ENCODE measurements at places on chromosomes 2 and 18.

GRCh38 chr18:79961527-79962291 is 2.7 kb upstream of the HSBP1L1 start:
- peak; percentile 42 for DNase-seq

- DNase-seq: no peak
Measured at GRCh38 chr18:47615043-47615442, 315.4 kb downstream of the SMAD2 start.

DNA sequence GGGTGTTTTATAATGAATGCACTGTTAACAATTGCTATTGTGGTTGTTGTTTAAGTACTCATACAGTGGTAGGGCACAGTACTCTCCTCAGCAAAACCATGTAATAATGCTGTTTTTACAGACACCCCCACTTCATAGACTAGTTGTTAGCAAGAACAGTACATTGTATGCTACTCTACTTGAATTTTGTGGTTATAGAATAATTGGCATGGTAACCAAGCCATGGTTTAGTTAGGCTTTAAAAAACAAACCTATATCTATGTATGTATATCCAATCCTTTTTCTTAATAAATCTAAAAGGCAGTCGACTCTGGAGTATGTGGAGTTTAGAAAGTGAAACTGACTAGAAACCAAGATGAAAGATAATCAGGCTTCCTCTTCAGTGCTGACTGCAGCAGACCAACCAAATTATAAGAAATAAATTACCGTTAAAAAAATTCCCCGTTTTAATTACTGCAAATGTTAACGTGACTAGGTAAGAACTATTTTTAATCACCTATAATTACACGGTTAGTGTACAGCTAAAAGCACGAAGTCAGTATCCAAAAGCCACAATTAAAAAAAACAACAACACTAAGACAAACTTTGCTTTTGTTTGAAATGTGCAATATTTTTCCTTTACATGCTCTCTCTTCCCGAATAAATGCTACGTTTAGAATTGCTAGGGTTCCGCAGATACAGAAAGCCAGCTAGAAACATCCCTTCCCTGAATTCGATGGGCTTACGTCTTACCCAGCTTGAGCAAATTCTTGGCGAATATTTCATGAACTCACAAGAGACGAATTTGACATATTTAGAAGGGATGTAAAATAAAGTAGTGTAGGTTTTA is 113.3 kb upstream of the SERTAD2 start:
- peak; percentile 55 for DNase-seq

GRCh38 chr2:217981084-217981730 is 21.6 kb downstream of the TNS1 start:
- no peak for DNase-seq

- no peak for DNase-seq
Measured at GRCh38 chr2:59538398-59538911, 1015.0 kb downstream of the BCL11A start.

DNA sequence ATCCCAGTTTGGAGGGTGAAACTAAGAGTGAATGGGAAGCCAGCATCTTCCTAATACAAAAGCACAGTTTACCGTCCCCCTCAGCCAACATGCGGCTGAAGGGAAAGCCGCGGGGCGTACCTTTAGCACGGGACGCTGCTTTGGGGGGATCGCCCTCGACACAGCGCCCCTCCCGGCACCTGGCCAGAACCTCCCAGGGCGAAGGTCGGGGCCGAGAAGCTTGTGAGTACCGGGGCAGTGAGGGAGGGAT is at the start of gene METTL8:
METTL8 (minus strand) TSS at position 228 of the 250 bp plus-strand sequence. CDS start 41,805 bp downstream, outside the sequence.
- DNase-seq: no peak

GRCh38 chr18:50748243-50749229 is 71.3 kb downstream of the MRO start:
- no peak for DNase-seq

DNA sequence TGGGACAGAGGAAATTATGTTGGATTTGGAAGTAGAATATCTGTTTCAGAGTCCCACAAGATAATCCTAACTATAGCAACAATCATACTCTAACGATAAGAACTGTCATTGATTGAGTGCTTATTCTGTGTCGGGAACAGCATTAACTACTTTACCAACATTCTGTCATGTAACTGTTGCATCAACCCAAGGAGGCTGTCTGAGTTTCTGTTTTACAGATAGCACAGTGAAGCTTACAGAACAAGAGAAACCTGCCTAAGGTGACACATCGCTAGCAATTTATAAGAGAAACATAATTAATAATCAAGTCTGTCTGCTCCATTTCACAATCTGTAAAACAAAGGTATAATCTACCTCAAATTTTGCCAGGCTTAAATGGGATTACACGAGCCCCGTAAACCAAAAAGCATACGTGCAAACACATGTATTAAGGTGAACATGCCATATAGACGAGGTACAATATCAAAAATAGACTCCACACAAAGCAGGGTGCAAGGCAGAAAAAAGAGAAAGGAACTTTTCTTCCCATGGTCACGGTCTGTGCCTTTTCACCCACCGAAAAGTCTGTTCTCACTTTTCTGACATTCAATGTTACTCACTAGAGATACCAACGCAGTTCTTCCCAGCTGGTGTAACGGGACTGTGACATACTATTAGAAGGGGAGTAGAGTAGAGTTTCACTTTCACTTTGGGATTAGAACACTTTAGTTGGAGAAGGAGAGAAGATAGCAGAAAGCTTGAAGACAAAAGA is 37.2 kb upstream of the SLC8A1 start:
- peak; percentile 80 for DNase-seq

GRCh38 chr18:63784787-63785452 is 9.7 kb downstream of the SERPINB7 start:
- DNase-seq: no peak
